Tibial nerve (tissue), 4 donors: ENCODE measurements at places on chromosomes 7 and 10. TPM values are rescaled to one million over a fixed set of nuclear protein-coding genes. Genes with fewer than 3 reads are reported as not detected.

Gene JCAD
- 40.8 TPM for total RNA-seq

Gene HGF
- 6.6 TPM for total RNA-seq

Gene GPNMB
- 47.4 TPM for total RNA-seq

Gene SGCE
- 118 TPM for total RNA-seq

Gene FZD8
- total RNA-seq, result 10.0 TPM

DNA sequence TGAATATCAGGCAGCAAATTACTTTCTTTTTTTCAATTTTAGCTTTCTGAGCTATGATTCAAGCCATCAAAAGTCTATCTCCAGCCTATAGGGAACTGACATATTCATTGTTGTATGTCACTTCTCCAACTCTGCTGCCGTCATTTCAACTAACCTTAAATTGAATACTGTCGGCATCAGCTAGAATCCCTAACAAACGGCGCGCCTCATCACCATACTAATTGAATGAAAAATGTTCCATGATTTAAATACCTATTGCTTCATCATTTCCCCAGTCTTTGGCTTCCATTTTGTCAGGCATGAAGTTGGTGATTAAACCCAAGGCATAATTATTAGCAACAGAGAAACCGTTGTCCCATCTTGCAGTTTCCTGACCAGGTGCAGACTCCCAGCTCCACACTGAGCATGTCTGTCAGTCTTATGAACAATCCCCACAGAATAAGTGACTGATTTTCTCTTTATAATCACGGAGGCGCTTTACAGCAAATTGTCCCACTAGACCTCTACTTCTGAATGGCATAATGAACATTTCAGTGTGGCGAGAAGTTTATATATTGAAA, 83.5 kb upstream of the NPY start:
- H3K27ac ChIP-seq, result no peak overlapping the region
- H3K4me1 ChIP-seq, result no peaks in the 10 kb centered on the region
- no peaks in the 10 kb centered on the region for H3K36me3 ChIP-seq
- H3K27me3 ChIP-seq, result no peaks in the 10 kb centered on the region
- no peak overlapping the region for H3K4me3 ChIP-seq

- no peak overlapping the region for H3K4me3 ChIP-seq
- H3K27me3 ChIP-seq, result no peaks in the 10 kb centered on the region
- H3K36me3 ChIP-seq, result no peaks in the 10 kb centered on the region
- no peak for DNase-seq
Observed at GRCh38 chr10:58241346-58241745, 26.3 kb downstream of the IPMK start.

- no peaks in the 10 kb centered on the region for H3K27me3 ChIP-seq
- H3K4me1 ChIP-seq, result no peaks in the 10 kb centered on the region
- no peak overlapping the region for H3K27ac ChIP-seq
- H3K4me3 ChIP-seq, result no peak overlapping the region
- DNase-seq, result no peak
Observed at GRCh38 chr10:77619964-77620703, 17.5 kb downstream of the KCNMA1 start.

DNA sequence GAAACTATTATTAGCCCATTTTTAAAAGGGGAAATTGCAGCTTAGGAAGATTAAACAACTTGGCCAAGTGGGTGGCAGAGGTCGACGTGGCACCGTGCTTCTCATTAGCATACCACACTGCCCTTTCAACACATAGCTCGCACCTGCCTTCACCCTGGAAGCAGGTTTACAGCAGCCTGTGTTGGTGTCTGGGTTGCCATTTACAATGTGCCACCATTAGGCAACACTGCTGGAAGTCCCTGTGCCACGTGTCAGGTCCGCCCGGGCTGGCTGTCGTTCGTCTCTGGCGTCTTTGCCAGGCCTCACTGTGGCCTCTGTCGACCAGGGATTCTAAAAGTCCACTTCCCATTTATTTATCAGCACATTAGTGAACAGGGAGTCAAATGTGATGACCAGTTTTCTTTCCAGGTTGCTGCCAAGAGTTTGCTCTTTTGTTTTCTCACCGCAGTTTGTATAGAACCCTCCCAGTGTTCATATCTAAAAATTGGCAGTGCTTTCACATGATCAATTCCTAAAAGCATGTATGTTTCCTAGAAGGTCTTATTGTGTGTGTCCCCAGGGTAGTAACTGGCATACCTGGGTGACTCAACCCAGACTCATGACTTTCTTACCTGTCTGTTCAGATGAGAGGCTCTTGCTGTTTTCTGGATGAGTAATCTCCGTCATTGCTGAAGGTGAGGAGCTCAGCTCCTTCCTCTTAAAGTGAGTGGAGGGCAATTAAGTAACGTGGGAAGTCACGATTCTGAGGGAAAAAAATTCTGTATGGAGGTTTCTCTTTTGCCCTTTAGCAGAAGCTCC, 9.2 kb downstream of the INSIG1 start:
- H3K36me3 ChIP-seq, result peaks cover 3% of the 10 kb centered on the region
- no peak for DNase-seq
- no peak overlapping the region for H3K4me3 ChIP-seq
- H3K27ac ChIP-seq, result no peak overlapping the region
- no peaks in the 10 kb centered on the region for H3K4me1 ChIP-seq

- H3K27ac ChIP-seq, result no peak overlapping the region
- no peak for DNase-seq
- H3K4me3 ChIP-seq, result no peak overlapping the region
Observed at GRCh38 chr7:122525355-122525754, 173.6 kb downstream of the RNF133 start.

- no peaks in the 10 kb centered on the region for H3K4me1 ChIP-seq
- H3K4me3 ChIP-seq, result peak within 1 kb of the TSS; percentile 46
- no peak within 1 kb of the TSS for H3K27ac ChIP-seq
- H3K27me3 ChIP-seq, result no peaks in the 10 kb centered on the region
- no peak for DNase-seq
Observed at GRCh38 chr7:4958477-4959301, at the start of gene MMD2. MMD2 (minus strand) TSS chr7:4959187; CDS start chr7:4959017, 170 bp downstream.

DNA sequence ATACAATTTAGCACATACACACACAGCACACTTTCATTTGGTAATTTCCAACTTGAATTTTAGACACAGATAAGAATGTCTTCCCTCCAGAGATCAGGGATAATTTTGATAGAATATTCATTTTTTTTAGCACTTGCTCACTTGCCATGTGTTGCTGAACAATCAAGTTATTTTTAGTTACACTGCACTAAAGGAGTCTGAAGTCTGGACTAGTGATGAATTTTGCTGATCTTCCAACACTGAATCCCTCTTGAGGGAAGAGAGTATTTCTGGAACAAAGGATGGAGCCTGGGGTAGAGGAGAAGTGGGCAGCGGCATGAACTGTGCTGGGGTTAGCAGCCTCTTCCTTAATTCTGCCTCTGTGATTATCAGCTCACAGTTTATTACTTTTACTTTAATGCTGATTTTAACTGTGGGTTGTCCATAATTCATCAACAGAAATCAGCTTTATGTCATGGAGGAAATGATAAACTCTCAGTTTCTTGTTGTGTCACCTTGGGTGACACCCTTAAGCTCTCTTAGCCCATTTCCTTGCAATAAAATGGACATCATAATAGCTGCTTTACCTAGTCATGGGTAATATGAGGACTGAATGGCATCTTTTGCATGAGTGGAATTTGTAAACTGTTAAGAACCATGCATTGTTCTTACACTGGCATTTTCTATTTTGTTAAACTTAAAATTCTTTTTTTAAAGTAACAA, 32.1 kb downstream of the SGPL1 start:
- H3K4me3 ChIP-seq, result no peak overlapping the region
- no peak for DNase-seq
- no peak overlapping the region for H3K27ac ChIP-seq
- H3K27me3 ChIP-seq, result no peaks in the 10 kb centered on the region

GRCh38 chr10:132918617-132919373, 23.6 kb downstream of the CFAP46 start:
- no peaks in the 10 kb centered on the region for H3K4me1 ChIP-seq
- H3K27ac ChIP-seq, result no peak overlapping the region
- no peaks in the 10 kb centered on the region for H3K36me3 ChIP-seq
- no peak overlapping the region for H3K4me3 ChIP-seq
- DNase-seq, result no peak
- no peaks in the 10 kb centered on the region for H3K27me3 ChIP-seq

DNA sequence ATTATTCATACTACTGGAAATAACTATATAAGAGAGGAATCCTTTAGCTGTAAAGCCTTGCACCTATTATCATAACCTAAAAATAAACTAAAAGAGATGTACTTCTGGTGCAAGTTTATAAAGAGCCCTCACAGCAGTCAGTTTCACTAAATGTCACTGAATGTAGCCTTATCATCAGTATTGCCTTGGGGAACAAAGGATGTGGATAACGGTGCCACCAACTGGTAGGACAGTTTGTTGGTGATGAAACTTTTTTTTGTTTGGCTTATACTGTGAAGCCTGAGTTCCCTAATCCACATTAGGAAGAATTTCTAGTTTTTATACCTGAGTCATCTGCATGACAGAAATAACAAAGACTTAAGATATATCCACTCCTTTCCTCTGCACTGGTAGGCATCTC, 117.9 kb upstream of the COL1A2 start:
- H3K4me3 ChIP-seq, result no peak overlapping the region
- DNase-seq, result no peak
- H3K36me3 ChIP-seq, result no peaks in the 10 kb centered on the region
- no peaks in the 10 kb centered on the region for H3K4me1 ChIP-seq

- no peak overlapping the region for H3K4me3 ChIP-seq
- H3K36me3 ChIP-seq, result no peaks in the 10 kb centered on the region
- H3K4me1 ChIP-seq, result no peaks in the 10 kb centered on the region
- DNase-seq, result no peak
Observed at GRCh38 chr7:95172420-95172819, 151.9 kb downstream of the PON1 start.

DNA sequence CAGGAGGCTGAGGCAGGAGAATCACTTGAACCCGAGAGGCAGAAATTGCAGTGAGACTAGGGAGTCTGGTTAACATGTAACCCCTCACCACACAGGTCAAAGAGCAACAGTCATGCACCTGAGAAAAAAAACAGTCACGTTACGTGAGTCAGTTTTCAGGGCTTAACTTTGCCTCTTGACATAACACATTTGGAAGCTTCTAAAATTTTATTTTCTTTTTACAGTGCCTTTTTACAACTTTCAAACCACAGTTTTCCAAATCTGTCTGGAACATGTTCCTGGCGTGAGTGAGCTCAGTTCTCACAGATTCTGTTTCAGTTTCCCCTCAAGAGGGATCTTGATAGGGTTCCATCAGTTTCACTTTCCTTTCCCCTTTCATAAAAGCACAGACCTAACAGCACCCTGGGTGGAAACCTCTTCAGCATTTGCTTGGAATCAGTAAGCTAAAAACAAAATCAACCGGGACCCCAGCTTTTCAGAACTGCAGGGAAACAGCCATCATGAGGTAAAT, 4.4 kb downstream of the IFIT3 start:
- H3K27ac ChIP-seq, result peak overlapping the region; percentile 71
- no peak for DNase-seq
- no peaks in the 10 kb centered on the region for H3K36me3 ChIP-seq
- no peaks in the 10 kb centered on the region for H3K27me3 ChIP-seq

DNA sequence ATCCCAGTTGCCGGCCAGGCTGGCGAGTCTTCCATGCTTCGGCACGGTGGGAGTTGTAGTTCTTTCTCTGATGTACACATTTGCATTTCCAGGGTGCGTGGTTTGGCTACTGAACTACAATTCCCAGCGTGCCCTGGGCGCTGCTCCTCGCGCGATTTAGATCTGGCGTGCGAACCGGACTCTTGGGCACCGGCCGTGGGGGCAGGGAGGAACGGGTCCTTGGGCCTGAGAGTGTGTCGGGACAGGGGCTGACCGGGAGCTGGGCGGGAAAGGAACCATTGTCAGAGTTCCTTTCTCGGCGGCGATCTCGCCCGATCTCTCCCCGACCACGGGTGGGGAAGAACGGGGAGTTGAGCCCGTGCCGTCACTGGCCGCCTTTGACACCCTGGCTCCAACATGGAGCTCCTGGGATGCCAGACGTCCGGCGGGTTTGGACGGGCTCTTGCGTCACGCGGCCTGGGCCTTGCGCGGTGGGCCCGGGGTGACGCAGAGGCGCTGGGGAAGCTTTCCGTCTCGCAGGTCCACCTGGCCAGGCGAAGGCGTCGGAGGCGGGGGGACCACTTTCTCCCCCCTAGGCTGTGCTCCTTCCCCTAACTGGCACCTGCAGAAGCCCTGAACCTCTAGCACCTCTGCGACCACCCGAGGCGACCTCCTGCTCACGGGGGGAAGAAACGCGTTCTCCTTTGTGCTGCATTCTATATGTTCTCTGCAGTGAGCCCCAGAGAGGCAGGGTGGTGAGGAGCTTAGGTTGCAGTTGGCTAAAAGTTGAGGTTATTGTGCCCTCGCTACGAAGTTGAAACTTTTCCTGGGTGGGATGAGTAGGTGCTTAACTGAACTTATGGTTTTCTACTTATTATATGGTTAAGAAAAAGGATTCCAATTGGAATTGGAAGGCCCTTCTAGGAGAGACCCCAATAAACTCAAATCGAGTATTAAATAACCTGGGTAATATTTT, 824 bp downstream of the IFRD1 start:
- H3K27ac ChIP-seq, result peak overlapping the region; percentile 99
- H3K4me3 ChIP-seq, result peak overlapping the region; percentile 98
- H3K27me3 ChIP-seq, result no peaks in the 10 kb centered on the region
- H3K4me1 ChIP-seq, result peaks cover 24% of the 10 kb centered on the region

- no peaks in the 10 kb centered on the region for H3K4me1 ChIP-seq
- no peak for DNase-seq
- H3K27me3 ChIP-seq, result no peaks in the 10 kb centered on the region
- H3K36me3 ChIP-seq, result peaks cover 46% of the 10 kb centered on the region
- no peak overlapping the region for H3K27ac ChIP-seq
Observed at GRCh38 chr10:73215749-73216148, 31.3 kb downstream of the DNAJC9 start.

DNA sequence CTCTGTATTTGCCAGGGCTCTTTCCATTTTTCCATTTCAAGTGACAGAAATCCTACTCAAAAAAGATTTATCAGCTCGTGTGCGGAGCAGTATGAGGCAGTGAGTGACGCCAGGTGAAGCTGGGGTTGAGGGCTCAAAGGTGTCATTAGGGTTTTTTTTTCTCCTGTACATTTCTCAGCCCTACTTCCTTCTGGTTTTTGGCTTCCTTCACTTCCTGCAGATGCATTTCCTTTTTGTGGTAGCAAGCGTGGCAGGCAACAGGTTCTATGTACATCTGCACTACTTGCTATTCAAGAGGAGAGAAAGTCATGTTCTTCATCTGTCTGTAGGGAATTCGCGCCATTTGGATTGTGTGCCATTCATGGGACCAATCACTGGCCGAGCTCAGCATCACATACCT, 52.8 kb upstream of the AOAH start:
- H3K36me3 ChIP-seq, result no peaks in the 10 kb centered on the region
- H3K4me3 ChIP-seq, result no peak overlapping the region
- no peaks in the 10 kb centered on the region for H3K27me3 ChIP-seq
- H3K27ac ChIP-seq, result no peak overlapping the region

GRCh38 chr7:44970523-44971051, 8.2 kb downstream of the MYO1G start:
- no peaks in the 10 kb centered on the region for H3K27me3 ChIP-seq
- no peak for DNase-seq
- no peaks in the 10 kb centered on the region for H3K36me3 ChIP-seq
- H3K4me3 ChIP-seq, result no peak overlapping the region
- no peaks in the 10 kb centered on the region for H3K4me1 ChIP-seq

- no peak overlapping the region for H3K27ac ChIP-seq
- H3K27me3 ChIP-seq, result no peaks in the 10 kb centered on the region
- H3K36me3 ChIP-seq, result no peaks in the 10 kb centered on the region
- H3K4me3 ChIP-seq, result no peak overlapping the region
- DNase-seq, result no peak
- H3K4me1 ChIP-seq, result no peaks in the 10 kb centered on the region
Observed at GRCh38 chr7:123769371-123769770, 20.6 kb upstream of the WASL start.

- no peak for DNase-seq
- no peak overlapping the region for H3K27ac ChIP-seq
- H3K4me3 ChIP-seq, result no peak overlapping the region
- no peaks in the 10 kb centered on the region for H3K27me3 ChIP-seq
Observed at GRCh38 chr10:50400694-50401093, 149.4 kb upstream of the ASAH2 start.
